ENCODE measurements at places on chromosomes 2 and 18. TPM values are rescaled to one million over a fixed set of nuclear protein-coding genes. Genes with fewer than 3 reads are reported as not detected.

The GLI2 gene
- total RNA-seq = 0.39 TPM

The SLC8A1 gene
- total RNA-seq = 0.34 TPM

The OTOS gene
- not detected for total RNA-seq

The SIGLEC15 gene
- total RNA-seq = 1.7 TPM

The STARD6 gene
- total RNA-seq = not detected
